ENCODE measurements at places on chromosomes 13 and 19.

GRCh38 chr19:38849860-38850435 is at the start of gene HNRNPL:
Gene HNRNPL, minus strand, starts transcription at chr19:38849986. Its CDS starts 20 bp downstream, at chr19:38849966.
- peak; percentile 97 for DNase-seq

GRCh38 chr19:41734156-41734555 is 21.2 kb upstream of the CEACAM6 start:
- no peak for DNase-seq

- no peak for DNase-seq
Measured at GRCh38 chr19:16027528-16027927, 48.8 kb upstream of the TPM4 start.

- no peak for DNase-seq
Measured at GRCh38 chr19:30215248-30215647, 156.9 kb upstream of the ZNF536 start.

DNA sequence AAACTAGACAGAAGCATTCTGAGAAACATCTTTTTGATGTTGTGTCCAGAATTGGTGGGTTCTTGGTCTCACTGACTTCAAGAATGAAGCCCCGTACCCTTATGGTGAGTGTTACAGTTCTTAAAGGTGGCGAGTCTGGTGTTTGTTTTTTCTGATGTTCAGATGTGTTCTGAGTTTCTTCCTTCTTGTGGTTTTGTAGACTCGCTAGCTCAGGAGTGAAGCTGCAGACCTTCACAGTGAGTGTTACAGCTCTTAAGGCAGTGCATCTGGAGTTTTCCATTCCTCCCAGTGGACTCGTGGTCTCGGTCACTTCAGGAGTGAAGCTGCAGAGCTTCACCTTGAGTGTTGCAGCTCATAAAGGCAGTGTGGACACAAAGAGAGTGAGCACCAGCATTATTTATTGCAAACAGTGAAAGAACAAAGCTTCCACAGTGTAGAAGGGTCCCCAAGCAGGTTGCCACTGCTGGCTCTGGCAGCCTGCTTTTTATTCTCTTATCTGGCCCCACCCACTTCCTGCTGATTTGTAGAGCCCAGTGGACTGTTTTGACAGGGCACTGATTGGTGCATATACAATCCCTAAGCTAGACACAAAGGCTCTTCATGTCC is 1820.8 kb downstream of the UQCRFS1 start:
- DNase-seq, result no peak

DNA sequence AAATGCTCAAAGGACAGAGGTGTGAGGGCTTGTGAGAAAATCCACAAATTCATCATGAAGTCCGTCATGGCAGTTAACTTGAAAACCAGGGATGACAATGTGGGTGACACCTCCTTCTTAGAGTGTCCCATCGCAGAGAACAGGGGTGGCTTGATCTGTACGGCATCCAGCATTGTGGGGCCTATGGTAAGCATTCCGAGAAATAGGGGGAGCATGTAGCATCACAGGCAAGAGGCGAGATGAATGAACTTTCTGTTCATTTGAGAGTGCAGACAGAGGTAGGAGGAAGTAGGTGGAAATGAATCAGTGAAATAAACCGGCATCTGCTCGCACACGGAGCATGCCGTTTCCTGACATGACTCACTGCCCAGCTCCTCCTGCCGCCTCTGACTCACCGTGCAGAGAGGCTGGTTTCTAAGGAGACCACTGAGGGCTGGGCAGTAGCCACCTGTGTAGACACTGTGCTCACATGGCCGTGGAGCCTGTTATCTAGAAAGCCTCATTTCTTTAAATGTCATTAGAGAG is 339.0 kb downstream of the RFC3 start:
- no peak for DNase-seq

DNA sequence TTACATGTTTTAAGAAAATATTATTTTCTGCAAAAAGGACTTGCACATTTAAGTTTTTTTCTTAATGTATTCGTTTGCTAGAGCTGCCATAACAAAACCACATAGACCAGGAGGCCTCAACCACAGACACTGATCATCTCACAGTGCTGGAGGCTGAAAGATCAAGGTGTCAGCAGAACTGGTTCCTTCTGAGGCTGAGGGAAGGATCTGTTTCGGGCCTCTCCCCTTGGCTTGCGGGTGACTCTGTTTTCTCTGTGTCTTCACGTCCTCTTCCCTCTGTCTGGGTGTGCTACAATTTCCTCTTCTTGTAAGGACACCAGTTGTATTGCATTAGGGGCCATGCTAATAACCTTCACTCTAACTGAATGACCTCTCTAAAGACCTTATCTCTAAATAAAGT is 364.2 kb downstream of the IRS2 start:
- DNase-seq, result no peak

DNA sequence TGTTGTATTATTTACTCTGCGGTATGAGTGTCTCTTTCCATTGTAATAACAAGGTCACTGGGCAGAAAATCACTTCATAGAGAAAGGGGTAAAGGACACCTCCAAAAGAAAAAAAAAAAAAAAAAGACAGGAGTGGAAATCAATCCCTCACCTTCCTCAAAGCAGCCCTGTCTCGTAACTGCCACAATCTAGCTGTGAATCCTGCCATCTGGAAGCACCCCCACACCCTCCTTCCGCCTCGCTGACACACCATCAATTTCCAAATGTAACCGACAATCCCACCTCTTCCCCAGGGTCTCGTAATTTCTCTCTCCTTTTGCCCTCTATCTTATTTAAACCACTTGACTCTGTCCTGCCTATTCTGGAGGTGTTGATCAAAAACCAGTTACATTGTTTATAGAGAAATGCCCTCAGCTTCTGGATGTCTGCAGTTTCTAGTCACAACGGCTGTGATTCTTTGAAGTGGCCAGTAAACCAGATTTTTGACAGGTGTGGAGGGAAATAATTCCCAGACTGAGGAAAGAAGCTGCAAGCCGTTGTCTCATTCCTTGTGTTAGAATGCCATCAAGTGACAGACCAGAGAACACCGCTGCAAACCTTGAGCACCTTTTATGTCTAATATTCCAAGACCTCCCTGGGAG is 9.1 kb upstream of the POP4 start:
- DNase-seq, result no peak

- no peak for DNase-seq
Measured at GRCh38 chr19:56209091-56209490, 7.0 kb downstream of the ZSCAN5C start.

DNA sequence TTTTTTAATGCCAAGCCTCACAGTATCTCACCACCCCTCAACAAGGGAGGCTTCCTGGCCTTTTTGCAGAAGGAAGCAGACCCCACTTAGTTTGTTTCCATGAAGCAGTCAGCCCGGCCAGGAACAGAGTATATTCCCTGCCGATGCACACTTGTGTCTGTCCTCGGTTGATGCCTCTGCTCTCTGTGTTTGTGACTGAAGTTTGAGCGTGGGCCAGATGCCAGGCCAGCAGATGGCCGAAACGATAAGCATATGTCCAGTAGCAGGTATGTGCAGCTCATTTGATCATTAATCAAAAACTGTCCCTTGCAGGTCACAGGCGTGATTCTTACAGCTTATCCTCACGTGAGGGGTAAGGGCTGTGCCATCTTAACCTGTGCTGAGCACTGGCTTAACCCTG is 144.0 kb downstream of the IRS2 start:
- no peak for DNase-seq

DNA sequence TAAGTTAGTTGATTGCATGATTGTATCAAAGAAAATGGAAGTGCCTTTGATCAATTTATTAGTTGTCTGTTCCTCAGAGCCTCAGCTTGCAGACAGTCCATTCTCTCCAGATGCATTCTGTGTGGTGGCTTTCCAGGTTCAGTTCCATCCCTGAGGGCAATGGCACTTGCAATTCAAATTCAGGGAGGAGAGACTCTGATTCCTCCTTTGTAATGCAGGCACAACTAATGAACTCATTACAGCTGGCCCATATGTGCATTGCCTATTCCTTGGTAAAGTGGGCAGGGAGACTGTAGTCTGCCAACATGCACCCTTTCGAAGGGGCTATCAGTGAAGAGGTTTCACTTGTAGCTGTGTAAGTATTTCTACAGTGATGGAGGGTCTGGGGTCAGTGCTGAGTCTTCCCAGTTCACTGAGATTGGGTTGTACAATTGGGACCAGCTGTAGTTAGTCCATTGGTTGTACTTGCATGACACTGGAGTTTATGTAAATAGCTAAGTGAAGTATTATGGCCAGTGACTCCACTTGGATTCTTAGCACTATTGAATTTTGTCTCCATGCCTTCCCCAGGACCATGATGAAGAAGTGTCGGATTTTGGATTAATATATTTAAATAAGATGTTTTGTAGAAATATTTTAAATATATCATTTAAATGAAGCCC is 401.7 kb downstream of the GPC6 start:
- no peak for DNase-seq

DNA sequence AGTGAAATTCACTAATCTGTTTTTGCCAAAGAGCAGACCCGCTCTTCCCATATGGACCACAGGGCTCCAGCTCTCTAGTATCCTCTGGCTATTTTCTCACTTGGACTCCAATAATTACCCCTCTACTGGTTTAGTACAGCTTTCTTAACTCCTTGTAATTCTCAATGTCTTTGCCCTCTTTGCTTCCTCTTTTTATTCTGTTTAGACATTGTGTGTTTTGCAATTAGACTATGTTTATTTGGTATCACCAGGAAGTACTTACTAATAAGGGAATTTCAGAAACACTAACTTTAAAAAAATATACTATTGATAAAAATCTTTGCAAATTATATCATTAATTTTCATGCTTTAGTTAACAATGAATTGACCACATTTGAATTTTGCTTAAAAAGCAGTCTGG is 111.6 kb upstream of the OBI1 start:
- DNase-seq, result no peak

DNA sequence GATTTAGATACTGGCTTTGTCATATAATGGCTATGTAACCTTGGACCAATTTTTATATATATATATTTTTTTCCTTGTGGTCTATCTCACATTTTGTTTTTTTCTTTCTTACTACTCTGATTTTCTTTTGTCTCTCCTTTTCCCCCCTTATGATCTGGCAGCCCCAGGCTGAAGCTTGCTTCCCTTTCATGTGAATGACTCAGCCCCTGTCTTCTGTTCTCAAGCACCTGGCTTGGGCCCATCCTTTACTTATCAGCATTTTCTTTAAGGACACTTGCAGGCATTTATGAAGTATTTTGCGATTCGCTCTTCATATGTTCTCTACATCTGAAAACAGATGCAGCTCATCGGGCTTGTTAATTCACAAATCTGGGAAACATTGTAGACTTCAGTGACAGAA is 163.6 kb downstream of the SPRY2 start:
- no peak for DNase-seq

DNA sequence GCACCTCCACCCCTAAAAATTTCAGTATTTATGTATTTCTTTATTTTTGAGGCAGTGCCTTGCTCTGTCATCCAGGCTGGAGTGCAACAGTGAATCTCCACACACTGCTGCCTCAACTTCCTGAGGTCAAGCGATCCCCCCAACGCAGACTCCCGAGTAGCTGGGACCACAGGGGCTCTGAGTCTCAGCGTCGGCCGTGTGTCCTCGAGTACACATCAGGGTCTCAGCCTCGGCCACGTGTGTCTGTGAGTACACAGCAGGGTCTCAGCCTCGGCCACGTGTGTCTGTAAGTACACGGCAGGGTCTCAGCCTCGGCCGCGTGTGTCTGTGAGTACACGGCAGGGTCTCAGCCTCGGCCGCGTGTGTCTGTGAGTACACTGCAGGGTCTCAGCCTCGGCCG is 21.2 kb downstream of the C2CD4C start:
- no peak for DNase-seq
